ENCODE measurements at places on chromosomes 7 and 10.
A peak's percentile ranks its signal among the peaks of the same experiment; 100 is the strongest.

- no peak for DNase-seq
Observed at GRCh38 chr7:143882020-143882603, 19.9 kb downstream of the TCAF1 start.

GRCh38 chr7:149716007-149716931, 57.1 kb downstream of the ZNF467 start:
- DNase-seq: no peak

GRCh38 chr7:41641011-41641664, 61.8 kb downstream of the INHBA start:
- no peak for DNase-seq

DNA sequence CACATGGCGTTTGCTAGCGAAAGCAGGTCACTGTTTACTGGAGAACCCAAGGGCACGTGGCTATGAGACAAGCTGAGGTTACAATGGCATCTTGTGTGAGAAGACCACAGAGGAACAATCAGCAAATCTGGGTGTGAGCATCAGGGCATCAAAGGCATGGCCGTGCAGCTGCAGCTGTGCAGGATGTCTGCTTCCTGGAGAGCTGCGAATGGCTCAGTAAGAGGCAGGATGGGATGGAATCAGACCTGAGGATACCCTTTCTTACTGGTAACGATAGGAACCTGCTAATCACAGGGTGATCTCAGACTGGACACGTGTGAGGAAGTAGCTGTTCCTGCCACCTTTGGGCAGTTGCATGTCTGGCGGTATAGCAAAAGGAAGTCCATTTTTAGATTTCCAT, 119.5 kb downstream of the RNF216 start:
- DNase-seq: no peak

GRCh38 chr7:94655126-94655847, 646 bp downstream of the SGCE start:
- DNase-seq: peak; percentile 69

DNA sequence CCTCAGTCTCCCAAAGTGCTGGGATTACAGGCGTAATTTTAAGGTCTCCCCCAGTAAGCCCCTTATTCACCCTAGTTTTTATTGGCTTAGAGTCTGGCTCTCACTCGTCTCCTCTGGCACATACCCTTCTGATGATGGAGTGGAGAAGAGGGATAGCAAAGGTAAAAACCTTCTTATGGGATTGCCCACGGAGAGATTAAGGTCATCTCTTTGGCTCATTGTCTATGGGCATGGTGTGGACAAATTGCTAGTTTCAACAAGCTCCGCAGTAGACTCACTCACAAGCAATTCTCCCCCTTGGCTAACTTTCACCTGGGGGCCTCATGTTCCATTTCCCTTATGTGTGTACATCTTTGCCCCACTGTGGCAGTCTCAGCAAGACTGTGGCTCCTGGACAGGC, 22.4 kb upstream of the TSGA13 start:
- DNase-seq: no peak
